ENCODE measurements at places on chromosomes 12 and 14.

GRCh38 chr14:72014486-72014885 lies 82.3 kb downstream of the RGS6 start:
- no peak for DNase-seq

DNA sequence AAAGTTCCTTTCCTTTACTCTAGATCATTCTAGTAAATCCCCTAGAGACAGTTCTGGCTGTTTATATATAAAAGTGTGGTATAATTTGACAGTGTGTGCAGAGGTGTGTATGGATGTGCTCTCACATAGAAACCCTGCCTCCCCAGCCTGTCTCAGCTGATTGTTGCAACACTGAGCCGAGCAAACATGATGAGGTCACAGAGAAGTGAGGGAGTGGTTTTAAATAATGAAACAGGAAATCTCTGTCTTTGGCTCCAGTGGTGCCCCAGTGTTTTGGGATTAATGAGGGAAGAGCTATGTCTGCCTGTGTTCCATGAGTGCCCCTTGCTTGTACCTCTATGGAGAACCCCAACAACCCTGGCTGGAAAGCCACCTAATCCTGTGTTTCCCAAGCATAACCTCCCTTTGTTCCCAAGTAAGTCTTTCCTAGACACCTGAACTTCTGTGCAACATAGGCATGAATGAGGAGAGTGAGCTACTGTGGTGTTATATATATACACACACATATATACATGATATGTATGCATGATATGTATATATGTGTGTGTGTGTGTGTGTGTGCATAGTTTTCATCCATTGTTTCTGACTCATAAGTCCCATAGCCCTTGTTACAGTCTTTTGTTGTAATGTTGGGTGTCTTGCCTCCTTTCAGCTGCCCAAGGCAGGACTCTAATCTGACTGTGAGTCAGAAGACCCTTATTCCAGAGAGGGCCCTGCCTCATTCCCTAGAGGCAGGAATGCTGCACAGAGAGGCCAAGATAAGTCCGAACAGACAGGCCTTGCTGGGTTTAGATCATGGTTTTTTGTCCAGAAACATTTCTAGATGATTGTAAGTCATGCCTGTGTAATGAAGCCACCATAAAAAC lies 18.0 kb downstream of the TRAF3 start:
- DNase-seq, result no peak

DNA sequence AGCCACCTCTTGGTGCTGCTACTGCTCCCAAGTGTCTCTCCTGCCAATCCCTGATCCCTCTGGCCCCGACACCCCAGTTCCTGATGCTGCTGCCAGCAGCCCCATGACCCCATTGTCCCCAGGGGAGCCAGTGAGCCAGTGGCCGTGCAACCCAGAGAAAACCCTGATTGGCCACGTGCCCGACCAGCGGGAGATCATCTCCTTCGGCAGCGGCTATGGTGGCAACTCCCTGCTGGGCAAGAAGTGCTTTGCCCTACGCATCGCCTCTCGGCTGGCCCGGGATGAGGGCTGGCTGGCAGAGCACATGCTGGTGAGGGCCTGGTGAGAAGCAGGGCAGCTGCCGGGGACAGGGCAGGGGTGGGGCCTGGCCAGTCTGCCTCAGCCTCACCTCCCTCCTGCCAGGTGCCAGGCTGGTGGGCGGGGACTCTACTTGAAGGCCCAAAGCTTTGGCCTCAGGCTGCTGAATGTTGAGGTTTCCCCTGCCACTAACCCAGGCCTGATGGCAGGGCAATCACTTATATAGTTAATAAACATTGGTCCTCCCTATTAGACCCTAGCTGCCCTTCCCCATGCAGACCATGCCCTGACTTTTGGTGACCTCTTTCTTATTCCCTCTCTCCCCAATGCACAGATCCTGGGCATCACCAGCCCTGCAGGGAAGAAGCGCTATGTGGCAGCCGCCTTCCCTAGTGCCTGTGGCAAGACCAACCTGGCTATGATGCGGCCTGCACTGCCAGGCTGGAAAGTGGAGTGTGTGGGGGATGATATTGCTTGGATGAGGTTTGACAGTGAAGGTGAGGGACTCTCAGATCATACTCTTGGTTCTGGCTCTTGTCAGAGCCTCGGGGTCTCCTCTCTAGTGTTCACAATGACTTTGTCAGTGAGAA lies 5.1 kb downstream of the PCK2 start:
- DNase-seq, result no peak

GRCh38 chr14:92986254-92987147 lies 63.6 kb downstream of the CHGA start:
- no peak for DNase-seq

DNA sequence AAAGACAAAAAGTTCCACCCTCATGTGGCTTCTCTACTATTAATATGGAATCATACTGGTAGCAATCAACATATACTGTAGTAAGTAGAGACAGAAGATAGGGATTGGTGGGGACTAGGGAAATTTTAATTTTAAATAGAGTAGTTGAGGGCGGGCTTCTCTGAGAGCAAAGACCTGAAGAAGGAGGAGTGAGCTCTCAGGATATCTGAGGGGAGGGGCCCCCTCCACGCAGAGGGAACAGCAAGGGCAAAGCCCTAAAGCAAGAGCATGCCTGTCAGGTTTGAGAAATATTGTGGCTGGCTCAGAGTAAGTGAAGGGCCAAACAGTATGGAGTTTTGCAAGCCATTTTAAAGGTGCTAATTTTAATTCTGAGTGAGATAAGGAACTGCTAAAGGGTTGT lies 64.3 kb downstream of the PCNX1 start:
- no peak for DNase-seq

GRCh38 chr12:25670076-25671055 lies 117.3 kb upstream of the LMNTD1 start:
- DNase-seq, result no peak

- no peak for DNase-seq
These were observed 22.8 kb downstream of the ATF1 start for GRCh38 chr12:50786498-50787231.

DNA sequence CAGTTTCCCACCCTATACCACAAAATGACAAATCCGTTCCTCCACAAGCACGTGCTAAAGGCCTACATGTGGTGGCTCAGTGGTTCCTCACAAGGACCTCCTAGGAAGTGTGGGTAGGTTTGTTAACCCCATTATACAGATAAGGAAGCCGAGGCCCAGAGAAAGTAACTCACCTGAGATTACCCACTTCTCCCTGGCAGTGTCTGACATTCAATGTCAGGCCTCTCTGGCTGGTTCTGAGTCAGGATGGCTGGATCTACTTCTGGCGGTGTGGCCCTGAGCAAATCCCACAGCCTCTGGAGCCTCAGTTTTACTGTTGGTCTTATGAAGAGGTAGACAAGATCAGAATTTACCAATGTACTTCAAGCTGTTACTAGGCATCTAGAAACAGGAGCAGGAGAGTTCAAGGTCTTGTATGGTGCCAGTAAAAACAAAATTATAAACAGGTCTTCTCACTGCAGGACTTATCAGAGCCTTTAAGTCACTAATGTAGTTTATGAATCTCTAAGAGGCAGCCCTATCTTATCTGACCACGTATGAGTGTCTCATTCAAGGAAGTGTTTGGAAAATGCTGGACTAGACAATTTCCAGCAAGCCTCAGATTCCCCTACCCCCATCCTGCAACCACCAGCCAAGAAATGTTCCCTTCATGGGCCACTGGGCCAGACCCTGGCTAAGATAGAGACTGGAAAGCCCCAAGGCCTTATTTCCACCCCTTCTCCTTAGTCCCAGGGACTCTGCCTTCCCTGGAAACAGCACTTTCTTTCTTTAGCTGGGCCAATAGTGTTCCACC lies 4.2 kb downstream of the HSPB8 start:
- no peak for DNase-seq

DNA sequence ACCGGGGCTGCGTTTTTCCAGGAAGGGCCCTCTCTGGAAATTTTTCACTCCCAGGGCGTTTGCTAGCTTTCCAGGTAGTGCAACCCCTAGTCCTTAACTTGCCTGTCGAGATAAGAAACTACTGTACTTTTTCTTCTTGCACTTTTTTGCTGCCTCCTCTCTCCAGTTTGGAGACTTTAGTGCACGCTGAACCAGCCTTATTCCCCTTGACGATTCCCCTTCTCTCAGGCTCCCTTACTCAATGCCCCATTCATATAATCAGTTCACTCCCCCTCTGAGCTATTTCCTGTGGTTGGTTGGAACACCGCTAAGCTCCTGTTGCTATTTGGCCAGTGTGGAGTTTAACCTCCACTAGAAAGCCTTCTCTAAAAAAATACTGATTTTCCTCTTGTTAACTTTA lies 682 bp downstream of the CREBL2 start:
- DNase-seq, result peak; percentile 23

DNA sequence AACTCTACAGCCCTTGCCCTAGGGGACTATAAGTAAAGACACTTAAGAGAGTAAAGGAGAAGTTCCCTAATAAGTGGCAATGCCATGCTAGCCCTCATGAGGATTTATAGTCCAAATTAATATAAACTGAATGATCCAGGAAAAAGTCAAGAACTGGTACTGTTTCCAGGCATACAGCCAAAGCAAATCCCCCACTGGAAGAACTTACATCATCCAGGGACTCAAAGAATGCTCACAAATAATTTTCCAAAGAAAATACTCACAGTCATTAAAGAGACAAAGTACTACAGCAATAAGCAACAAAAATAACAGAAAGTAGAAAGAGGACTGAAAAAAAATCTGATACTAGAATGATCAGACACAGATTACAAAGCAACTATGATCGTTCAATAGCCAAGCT lies 79.7 kb upstream of the RAP1B start:
- no peak for DNase-seq

DNA sequence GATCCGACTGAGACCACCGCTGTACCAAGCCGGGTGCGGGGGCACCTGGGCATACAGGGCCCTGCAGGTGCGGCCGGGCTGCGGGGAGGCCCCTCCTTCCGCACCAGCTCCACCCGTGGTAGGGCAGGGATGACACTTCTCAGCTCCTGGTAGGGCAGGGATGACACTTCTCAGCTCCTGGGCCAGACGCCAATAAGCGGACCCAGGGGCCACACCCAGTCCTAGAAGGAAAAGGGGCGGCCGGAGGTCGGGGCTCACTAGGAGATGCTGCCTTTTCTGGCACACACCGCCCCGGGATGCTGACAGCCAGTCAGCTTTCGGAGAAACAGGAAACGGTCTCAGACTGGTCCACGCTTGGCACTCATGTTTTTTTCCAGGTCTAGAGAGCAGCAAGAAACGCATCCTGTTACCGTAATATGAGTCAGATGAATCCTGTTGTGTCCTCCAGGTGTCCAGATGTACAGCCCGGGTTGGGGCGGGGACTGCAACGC lies 34.8 kb downstream of the NFKBIA start:
- DNase-seq, result peak; percentile 15

GRCh38 chr12:11822081-11822834 lies 172.8 kb downstream of the ETV6 start:
- peak; percentile 62 for DNase-seq

DNA sequence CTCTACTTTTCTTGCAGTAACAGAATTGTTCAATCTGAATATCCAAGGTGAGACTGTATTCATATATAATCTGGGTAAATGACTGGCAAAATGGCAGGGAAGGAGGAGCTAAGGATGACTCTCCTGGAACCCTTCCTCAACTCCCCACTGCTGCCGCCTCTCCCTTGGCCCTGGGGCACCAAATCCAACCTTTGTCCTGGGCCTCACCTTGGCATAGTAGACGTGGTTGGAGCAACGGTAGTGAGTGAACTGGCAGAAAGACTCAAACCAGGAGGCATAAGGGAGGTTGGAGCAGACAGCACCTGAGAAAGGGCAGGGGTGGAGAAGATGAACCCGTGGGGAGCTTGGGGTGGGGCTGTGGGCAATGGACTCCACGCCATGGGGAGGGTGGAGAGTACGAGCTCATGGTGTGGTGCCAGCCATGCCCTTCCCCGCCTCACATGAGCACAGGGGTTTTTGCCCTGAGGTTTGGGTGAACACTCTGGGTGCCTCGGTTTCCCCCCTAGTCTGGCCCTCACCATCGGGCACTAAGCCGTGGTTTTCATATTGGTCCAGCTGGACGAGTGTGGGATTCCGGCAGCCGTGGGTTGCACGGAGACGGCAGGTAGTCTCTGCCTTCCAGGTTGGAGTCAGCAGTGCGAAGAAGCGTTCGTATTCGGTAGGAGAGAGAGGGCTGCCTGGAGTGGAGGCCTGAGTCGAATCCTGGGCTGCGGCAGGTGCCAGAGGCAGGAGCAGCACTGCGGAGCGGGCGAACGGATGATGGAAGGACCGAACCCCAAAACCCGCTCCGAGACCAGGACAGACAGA lies 753 bp downstream of the ACRBP start:
- no peak for DNase-seq

- no peak for DNase-seq
These were observed 78.3 kb downstream of the NPAS3 start for GRCh38 chr14:33017016-33017415.

- DNase-seq, result no peak
These were observed 223.9 kb downstream of the MED13L start for GRCh38 chr12:116053479-116054200.

DNA sequence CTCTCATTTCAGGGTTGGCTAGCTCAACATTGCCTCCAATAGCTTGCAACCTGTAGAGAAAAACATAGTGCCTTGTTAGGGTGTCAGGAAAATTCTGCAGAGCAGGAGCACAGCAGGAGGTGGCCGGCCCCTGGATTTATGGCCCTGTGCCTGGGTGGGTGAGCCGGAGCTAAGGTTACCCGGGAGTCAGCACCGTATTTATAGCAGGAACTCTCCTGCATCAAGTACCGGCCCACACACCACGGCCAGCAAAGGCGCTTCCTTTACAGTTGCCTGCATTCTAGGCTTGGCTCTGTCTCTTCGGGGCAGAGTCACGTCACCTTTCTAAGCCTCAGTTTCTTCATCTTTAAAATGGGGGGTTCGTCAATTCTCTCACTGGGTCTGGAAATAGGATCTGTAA lies 52.8 kb upstream of the EML1 start:
- no peak for DNase-seq

- DNase-seq, result no peak
These were observed 203.8 kb downstream of the CALM1 start for GRCh38 chr14:90600619-90601018.

DNA sequence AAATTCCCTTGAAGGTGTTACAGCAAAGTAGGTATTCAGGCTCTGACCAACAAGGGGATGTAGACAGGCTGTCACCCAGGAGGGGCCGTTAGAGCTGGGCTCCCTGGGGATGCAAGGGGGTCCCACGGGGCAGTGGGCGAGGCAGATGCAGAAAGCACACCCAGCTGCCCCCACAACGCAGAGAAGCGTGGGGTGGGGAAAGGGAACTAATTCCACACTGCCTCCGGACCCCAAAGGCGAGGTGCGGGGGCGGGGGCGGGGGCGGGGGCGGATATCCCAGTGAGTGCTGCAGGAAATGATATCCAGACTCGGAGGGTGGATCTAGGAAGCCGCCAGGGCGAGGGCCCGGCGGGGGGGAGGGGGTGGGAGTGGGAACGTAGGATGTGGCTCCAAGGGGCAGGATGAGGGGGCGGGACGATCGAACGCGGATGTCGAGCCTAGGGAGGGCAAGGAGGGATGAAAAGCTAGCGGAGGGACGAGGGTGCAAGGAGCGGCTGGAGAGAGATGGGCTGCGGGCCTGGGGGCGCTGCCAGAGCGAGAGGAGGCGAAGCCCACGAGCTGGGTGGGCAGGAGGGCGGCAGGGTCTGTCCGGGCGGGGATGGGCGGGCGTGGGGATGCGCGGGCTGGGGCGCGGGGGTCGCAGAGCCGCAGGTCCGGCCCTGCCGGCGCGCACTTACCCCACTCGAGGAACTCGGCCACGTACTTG lies 874 bp downstream of the CDC42BPB start:
- peak; percentile 7 for DNase-seq

All from stimulated activated CD4-positive, alpha-beta T cell treated with anti-CD3 and anti-CD28 coated beads, Interleukin-2, amount 100 ng/mL, for 24 hours (primary cell).